ENCODE measurements at places on chromosomes 5 and 9. TPM values are rescaled to one million over a fixed set of nuclear protein-coding genes. Genes with fewer than 3 reads are reported as not detected.

LTC4S gene
- total RNA-seq, result 1.5 TPM

RICTOR gene
- total RNA-seq, result 55.2 TPM

GDNF gene
- 2.7 TPM for total RNA-seq

HMCN2 gene
- total RNA-seq, result 20.7 TPM

LCP2 gene
- total RNA-seq, result 10.2 TPM

PCDHB8 gene
- 0.49 TPM for total RNA-seq

CD72 gene
- total RNA-seq, result 1.6 TPM

AHRR gene
- total RNA-seq, result 11.9 TPM

BTNL9 gene
- 19.6 TPM for total RNA-seq

FCHO2 gene
- 32.4 TPM for total RNA-seq

ECPAS gene
- total RNA-seq, result 91.0 TPM

STXBP1 gene
- total RNA-seq, result 15.2 TPM

RANBP17 gene
- total RNA-seq, result 28.8 TPM

ACTBL2 gene
- total RNA-seq, result 5.8 TPM

KIF4B gene
- total RNA-seq, result not detected

BTNL8 gene
- total RNA-seq, result 0.49 TPM

NDUFS6 gene
- total RNA-seq, result 17.6 TPM

PDLIM4 gene
- total RNA-seq, result 20.6 TPM

SLC6A19 gene
- not detected for total RNA-seq

CPLANE1 gene
- 28.9 TPM for total RNA-seq

SAXO1 gene
- total RNA-seq, result 0.10 TPM

NDUFB6 gene
- 29.7 TPM for total RNA-seq

PCDHA4 gene
- total RNA-seq, result 0.30 TPM

PALM2AKAP2 gene
- 22.3 TPM for total RNA-seq

PRSS3 gene
- 6.9 TPM for total RNA-seq

MARCHF6 gene
- total RNA-seq, result 118 TPM

CBY3 gene
- total RNA-seq, result not detected

KCNMB1 gene
- 0.20 TPM for total RNA-seq

CLIC3 gene
- total RNA-seq, result 12.7 TPM

FRMD3 gene
- 10.1 TPM for total RNA-seq

CRAT gene
- 28.7 TPM for total RNA-seq

DDX4 gene
- not detected for total RNA-seq

NOP16 gene
- total RNA-seq, result 11.6 TPM

PCDHGB6 gene
- total RNA-seq, result 5.6 TPM

PDGFRB gene
- 90.9 TPM for total RNA-seq
